ENCODE measurements at places on chromosomes 1 and 21.

DNA sequence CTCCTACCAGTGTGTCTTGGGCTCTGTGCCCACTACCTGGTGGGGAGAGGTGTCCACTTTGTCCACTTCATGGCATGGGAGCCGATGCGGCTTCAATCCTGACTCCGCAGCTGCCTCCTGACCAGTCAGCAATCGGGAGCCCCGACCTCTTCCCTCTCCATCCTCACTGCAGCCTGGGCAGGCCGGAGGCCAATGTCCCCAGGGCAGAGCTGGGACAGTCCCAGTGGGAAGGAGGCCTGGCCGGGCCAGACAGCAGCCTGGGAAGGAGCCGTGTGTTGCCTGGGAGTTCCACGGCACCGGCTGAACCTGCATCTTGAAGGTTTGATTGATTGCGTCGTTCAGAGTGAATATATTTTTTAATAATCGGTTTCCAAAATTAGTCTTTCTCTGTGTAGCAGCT is 330.9 kb upstream of the VAMP3 start:
- H3K4me3 ChIP-seq, result no peak overlapping the region
- H3K36me3 ChIP-seq, result no peaks in the 10 kb centered on the region
- peaks cover 5% of the 10 kb centered on the region for H3K4me1 ChIP-seq

DNA sequence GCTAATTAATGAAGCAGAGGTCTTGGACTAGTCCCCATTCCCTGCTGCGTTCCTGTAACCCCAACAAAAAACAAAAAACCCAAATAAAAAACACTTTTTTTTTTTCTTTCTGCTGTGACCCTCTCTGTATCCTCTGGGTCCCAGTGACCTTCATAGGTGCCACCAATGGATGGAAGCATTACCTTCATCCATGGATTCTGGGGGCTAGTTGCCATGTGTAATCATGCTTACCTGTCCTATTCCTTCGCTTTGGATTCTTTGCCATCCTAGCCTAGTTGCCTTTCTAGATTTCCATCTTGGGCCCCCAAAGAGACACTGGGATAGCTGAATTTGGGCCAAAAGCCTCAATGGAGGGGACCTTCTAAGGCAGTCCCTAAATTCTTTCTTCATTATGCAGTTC is 1208.7 kb downstream of the BRINP3 start:
- no peak for DNase-seq
- H3K27ac ChIP-seq, result no peak overlapping the region
- H3K36me3 ChIP-seq, result no peaks in the 10 kb centered on the region
- no peaks in the 10 kb centered on the region for H3K4me1 ChIP-seq

DNA sequence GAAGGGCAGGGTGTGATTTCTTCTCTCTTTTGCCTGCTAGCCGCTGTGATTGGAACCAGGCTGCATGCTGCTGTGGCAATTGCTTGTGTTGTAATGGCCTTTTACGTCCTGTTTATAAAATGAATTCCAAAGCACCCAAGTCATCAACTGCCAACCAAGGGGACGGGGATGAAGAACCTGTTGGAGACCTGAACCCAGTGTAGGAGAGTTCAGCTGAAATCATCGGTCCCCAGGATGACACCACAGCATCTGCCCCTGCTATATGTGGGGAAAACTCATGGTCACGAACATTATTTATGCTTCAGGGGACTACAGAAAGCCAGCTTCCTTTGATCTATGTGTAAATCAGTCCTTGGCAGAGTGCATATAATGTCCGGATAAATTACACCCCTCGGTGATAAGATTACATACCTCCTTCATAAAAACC is 3.8 kb downstream of the TMEM167B start:
- no peak overlapping the region for H3K27ac ChIP-seq
- no peak overlapping the region for H3K4me3 ChIP-seq
- no peak for DNase-seq
- peaks cover 14% of the 10 kb centered on the region for H3K4me1 ChIP-seq
- no peaks in the 10 kb centered on the region for H3K36me3 ChIP-seq

GRCh38 chr1:176801514-176802020 is 338.6 kb downstream of the PAPPA2 start:
- H3K27ac ChIP-seq, result no peak overlapping the region
- H3K4me1 ChIP-seq, result no peaks in the 10 kb centered on the region
- H3K36me3 ChIP-seq, result no peaks in the 10 kb centered on the region
- no peak overlapping the region for H3K4me3 ChIP-seq
- DNase-seq, result no peak

DNA sequence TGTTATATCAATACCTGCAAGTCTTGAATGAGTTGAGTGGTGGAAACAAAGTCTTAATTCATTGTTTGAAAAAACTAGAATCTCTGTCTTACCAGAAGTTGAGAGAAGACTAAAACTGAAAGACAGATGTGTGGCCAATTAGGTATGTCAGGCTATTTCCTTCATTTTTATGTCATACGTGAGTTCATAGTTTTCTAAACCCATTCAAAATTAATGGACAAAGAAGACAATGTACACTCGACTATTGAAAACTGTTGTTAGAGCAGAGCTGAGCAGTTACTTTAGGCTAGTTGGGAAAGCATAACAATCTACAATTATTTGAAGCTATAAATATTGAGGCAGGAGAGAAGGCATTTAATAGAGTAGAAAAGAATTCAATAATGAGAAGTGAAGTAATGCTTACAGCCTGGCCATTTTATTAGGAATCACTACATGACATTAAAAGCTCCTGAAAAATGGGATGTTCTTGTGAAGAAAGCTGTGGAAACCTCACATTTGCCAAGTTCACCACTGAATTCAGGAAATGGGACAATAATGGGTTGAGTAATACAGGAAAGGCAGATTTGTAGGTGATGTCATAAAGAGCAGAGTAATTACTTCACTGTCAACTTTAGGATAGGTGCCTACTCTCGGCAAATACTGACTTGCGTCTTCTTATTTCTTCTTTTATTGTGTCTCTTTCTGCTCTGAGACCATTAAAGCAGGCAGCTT is 204.4 kb downstream of the PLA2G4A start:
- H3K27ac ChIP-seq, result no peak overlapping the region
- no peak overlapping the region for H3K4me3 ChIP-seq
- no peaks in the 10 kb centered on the region for H3K27me3 ChIP-seq
- H3K36me3 ChIP-seq, result no peaks in the 10 kb centered on the region

DNA sequence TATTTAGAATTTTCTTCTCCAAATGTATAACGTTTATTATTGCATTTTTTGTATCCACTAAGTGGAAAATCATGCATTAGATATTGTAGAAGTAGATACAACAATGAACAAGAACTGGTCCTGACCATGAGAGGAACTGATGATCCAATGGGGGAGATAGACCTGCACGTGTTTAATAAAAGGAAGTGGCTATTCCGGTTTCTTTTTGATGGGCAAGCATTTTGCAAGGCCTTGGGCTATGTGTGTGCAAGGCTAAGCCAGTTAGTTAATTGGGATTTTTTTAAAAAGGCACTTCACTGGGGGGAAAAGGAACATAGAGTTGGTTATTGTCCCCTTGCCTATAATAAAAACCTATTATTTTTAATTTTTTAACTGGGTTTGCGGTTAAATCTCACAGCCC is 961 bp upstream of the VCAM1 start:
- H3K36me3 ChIP-seq, result no peaks in the 10 kb centered on the region
- no peak overlapping the region for H3K4me3 ChIP-seq
- DNase-seq, result no peak

- H3K36me3 ChIP-seq, result no peaks in the 10 kb centered on the region
- peak; percentile 47 for DNase-seq
- no peaks in the 10 kb centered on the region for H3K27me3 ChIP-seq
- peaks cover 27% of the 10 kb centered on the region for H3K4me1 ChIP-seq
These were observed 60.4 kb upstream of the ACOT11 start for GRCh38 chr1:54487571-54488050.

- no peaks in the 10 kb centered on the region for H3K36me3 ChIP-seq
- peak overlapping the region; percentile 75 for H3K4me3 ChIP-seq
- peak overlapping the region; percentile 90 for H3K27ac ChIP-seq
- peaks cover 17% of the 10 kb centered on the region for H3K4me1 ChIP-seq
- DNase-seq, result peak; percentile 54
These were observed 619 bp downstream of the BCL9 start for GRCh38 chr1:147541672-147542568.

DNA sequence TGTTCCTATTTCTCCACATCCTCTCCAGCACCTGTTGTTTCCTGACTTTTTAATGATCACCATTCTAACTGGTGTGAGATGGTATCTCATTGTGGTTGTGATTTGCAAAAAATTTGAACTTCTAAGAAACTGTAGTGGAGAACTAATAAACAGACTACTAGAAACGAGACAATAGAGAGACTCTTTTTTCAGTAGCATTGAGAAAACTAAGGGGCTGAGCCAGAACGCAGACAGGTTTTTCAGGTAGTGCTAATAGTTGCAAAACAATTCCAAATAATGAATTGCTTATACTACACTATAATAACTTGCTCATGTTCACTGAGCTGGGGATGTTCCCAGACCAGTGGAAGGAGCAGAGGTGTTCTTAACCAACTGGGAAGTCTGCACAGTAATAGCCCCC is 98.8 kb upstream of the DPH5 start:
- no peak overlapping the region for H3K27ac ChIP-seq
- no peak overlapping the region for H3K4me3 ChIP-seq
- no peaks in the 10 kb centered on the region for H3K4me1 ChIP-seq
- DNase-seq, result no peak
- H3K36me3 ChIP-seq, result no peaks in the 10 kb centered on the region

GRCh38 chr1:97832481-97832880 is 88.4 kb downstream of the DPYD start:
- H3K27ac ChIP-seq, result no peak overlapping the region
- no peak for DNase-seq
- H3K4me3 ChIP-seq, result no peak overlapping the region
- H3K36me3 ChIP-seq, result no peaks in the 10 kb centered on the region
- H3K4me1 ChIP-seq, result no peaks in the 10 kb centered on the region

DNA sequence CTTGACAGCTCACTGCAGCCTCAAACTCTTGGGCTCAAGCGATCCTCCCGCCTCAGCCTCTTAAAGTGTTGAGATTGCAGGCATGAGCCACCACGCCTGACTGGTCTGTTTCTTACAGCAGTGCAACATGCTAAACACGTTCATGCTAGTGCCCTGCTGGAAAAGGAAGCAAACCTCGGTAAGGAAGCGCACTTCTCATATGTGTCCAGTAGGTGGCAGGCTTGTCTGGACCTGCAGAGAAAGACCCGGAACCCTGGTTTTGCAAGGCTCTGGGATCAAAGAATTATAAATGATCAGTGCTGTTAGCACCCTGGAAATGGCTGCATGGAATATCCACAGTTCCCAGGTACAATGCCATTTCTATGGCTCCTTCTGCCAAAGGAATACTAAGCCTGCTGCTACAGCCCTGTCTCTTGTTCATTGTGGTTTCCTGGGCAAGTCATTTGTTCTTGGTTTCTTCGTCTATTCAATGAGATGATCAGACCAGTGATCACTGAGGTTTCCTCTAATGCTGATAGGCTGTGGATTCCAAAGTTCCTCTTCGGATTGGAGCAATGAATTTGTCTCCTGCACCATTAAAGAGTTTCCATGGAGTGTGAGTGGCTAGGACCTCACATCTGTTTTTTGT is 15.9 kb downstream of the RNU5D-1 start:
- H3K4me1 ChIP-seq, result no peaks in the 10 kb centered on the region
- H3K4me3 ChIP-seq, result no peak overlapping the region
- no peaks in the 10 kb centered on the region for H3K36me3 ChIP-seq

- H3K27me3 ChIP-seq, result no peaks in the 10 kb centered on the region
- H3K4me3 ChIP-seq, result no peak overlapping the region
- H3K36me3 ChIP-seq, result no peaks in the 10 kb centered on the region
These were observed 10.4 kb downstream of the BATF3 start for GRCh38 chr1:212689196-212689725.

DNA sequence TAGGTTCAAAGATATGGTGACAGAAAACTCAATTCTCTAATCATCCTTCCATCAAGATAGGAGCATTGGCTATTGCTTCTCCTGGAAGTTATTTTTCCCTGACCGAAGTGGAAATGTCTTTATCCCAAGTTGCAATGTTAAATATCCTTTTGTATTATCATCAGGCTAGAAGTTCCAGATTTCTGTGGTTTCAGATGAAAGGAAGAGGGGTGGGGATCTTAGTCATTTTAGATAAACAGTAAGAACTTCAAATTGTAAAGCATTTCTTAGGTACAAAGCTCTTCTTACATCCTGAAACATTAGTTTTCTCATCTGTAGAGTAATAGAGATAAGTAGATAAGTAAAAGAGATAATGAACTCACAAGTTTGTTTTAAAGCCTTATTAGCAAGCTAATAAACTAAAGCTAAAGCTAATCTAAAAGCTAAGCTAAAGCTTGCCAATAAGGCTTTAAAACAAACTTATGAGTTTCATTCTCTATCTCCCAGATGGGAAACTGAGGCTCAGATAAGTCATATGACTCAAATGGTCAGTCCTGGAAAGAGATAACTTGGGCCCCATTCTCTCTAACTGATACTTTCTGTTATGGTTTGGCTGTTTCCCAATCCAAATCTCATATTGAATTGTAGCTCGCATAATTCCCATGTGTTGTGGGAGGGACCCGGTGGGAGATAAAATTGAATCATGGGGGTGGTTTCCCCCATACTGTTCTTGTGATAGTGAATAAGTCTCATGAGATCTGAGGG is 99.2 kb upstream of the KCNK2 start:
- H3K27ac ChIP-seq, result no peak overlapping the region
- no peak for DNase-seq
- H3K27me3 ChIP-seq, result no peaks in the 10 kb centered on the region
- H3K4me1 ChIP-seq, result no peaks in the 10 kb centered on the region

- H3K36me3 ChIP-seq, result no peaks in the 10 kb centered on the region
- DNase-seq, result no peak
- no peaks in the 10 kb centered on the region for H3K27me3 ChIP-seq
- no peak overlapping the region for H3K27ac ChIP-seq
- no peaks in the 10 kb centered on the region for H3K4me1 ChIP-seq
- H3K4me3 ChIP-seq, result no peak overlapping the region
These were observed 124.4 kb downstream of the TOMM20 start for GRCh38 chr1:235004276-235004675.

Data from testis (tissue), 5 donors.